ENCODE measurements at places on chromosomes 1 and 21.

DNA sequence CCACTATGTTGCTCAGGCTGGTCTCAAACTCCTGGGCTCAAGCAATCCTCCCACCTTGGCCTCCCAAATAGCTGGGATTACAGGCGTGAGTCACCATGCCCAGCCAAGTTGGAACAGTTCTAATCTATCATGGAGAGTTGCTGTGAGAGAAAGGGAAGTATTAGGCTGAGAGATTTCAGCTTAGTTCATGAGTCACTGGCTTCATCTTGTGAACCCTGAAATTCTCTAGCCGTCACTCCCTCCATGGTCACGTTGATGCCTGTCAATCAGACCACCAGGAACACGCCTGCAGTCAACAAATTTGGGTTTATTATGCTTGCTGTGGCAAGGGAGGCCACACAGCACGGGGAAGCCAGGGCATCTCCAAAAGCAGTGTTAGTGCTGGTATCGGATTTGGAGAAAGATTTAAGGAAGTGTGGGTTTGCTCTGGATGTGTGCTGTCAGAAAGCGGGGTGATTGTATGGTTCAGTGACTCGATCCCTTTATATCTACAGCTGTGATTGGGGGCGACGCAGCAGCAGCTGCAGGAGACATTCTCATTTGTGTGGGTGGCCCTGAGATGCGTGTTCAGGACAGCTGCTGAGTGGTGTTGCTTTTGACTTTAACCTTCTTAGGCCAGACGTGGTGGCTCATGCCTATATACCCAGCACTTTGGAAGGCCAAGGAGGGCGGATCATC, 18.7 kb downstream of the UQCRHL start:
- no peak for DNase-seq

GRCh38 chr1:13700521-13701270, 708 bp downstream of the PRDM2 start:
- DNase-seq: peak; percentile 25

DNA sequence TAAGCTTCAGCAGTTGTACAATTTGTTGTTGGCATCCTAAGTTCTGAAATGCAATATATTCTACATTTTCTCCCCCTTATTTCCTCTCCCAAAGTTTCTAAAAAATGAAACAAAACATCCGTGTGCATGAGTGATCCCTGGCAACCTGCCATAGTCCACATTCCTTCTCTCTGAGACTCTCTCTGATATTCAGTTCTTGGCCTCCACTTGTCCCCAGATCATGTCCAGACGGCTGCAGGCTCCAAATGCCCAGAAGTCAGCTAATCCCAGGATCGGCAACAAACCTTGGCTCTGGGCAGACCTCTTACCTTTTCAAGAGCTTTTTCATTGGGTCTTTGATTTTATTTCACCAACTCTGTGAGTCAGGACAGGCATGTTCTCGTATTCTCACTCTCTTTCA, 187.8 kb downstream of the ETS2 start:
- DNase-seq: no peak

DNA sequence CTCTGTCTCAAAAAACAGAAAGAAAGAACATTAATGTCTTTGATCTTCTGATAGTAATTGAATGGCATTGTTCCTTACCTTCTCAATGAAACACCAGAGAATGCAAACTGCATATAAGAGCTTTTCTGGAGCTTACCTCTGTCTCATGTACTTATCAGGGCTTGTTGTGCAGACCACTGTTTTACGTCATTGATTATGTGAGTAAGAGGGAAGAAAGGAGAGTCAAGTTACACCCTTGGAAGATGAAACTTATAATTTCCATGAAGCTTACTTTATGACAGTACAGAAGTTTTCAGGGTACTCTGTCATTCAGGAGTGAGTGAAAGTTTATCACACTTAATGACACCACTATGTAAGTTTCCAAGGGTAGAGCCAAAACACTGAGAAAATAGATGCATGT, 49.0 kb upstream of the MAB21L3 start:
- DNase-seq: no peak

- DNase-seq: no peak
These were observed 14.2 kb upstream of the SPOCD1 start for GRCh38 chr1:31830065-31830464.

DNA sequence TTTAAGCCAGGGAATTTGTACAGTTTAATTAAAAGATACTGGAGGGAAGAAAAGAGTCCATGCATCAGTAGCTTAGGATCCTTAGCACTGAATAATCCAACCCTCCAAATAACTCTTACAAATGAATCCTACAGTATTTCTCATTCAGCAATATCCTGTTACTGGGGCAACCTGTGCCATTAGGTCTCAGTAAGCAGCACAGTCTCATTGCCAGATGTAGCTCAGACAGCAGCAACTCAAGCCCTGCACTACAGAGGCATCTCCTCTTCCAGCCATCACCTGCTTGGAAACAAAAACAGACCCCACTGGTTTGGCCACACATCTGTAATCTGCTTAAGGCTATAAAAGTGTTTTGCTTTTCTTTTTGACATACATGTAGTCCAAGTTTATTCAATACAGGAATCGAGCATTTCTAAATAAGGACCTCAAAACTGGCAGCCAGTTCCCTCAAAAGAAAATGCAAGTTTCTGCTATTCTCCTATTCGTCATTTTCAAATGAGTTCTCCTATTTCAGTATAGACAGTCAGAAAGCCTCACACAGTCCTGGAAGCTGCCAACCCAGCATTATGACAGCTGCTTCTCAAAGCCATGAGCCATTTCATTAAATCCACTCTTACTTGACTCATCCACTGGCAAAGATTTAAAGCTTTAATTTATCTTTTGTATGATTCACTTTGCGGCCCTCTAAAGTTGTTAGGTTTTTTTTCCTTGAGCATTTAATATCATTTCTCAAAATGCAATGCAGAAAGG, 129.0 kb downstream of the APP start:
- no peak for DNase-seq

DNA sequence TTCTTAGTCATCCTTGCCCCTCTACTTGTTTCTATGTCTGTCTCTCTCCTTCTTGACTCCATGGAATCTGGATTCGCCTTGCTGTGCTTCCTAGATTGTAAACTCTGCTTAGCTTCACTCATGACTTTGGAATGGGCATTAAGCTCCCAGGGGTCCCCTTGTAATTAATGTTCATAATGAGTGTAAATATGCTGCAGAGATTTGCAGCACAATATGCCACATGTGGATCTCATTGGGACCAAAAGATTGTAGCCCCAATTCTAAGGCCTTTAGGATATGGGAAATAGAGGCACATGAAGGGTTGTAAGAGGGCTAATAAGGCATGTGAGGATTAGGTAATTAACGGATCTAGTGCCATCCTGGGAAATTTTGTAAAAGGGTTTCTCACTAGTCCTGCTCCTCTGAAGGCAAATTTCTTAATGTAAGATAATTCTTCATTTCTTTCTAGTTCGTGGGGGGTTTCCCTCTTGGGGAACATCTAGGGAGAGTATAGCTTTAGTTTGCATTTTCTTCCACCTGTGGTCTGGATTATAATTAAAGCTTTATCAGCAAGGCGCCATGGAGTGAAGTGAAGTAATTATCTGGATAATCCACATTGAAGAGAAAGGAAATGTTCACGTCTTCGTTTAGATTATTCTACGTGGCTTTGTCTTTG, 659.2 kb upstream of the PLXNA2 start:
- DNase-seq: no peak

GRCh38 chr1:230208619-230209261, 141.7 kb downstream of the GALNT2 start:
- no peak for DNase-seq

DNA sequence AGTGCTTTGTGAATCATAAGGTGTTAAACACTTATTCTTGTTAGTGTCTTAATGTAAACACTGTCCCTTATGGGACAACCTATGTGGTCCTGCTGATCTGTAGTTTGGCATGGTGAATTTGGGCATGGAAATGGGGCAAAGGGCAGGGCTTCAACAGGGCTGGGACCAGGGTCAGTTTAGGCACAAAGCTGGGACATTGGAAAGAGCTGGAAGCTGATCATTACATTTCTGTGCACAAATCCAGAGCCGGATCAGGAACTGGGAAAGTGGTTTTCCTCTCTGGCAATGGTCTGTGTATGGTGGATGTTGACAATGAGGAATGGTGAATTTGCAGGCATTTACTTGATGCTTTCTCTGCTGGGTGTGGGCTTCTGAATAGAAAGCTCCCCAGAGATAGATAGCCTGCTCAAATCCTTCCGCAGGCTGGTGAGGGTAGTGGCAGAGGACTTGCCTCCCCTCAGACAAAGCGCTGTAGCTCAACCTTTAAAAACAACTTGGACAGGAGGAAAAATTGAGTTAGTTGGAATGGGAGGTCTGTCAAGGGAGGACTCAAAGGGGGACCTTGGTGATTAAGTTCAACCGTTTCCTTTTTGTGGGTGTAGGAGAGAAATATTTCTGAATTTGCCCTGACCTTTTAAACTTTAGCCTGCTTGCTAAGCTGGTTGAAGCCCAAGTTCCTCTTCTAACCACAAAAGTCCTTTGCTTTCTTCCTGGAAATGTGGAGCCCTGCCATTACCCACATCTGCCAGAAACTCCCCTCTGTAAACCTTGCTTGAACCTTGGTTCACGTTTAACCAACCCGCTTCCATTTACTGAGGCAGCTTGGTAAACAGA, 35.3 kb downstream of the HLX start:
- no peak for DNase-seq

DNA sequence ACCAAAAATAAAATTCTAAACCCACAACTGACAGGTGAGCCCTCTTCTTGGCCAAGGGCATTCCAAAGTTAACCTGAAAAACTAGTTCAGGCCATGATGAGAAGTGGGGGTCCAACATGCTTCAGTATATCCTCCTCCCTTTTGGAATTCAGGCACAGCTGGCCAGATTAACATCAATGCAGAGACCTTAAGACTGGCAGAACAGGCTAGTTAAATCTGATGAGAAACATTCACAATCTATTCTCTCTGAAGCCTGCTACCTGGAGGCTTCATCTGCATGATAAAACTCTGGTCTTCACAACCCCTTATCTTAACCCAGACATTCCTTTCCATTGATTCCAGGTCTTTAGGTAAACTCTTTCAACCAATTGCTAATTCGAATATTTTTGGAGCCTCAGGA, 26.7 kb upstream of the ZBTB8B start:
- DNase-seq: no peak

GRCh38 chr1:147800804-147801203, 40.4 kb upstream of the GJA5 start:
- DNase-seq: no peak
